Astrocyte (in vitro differentiated cells and primary cell): ENCODE measurements at places on chromosomes 6 and 20.

DNA sequence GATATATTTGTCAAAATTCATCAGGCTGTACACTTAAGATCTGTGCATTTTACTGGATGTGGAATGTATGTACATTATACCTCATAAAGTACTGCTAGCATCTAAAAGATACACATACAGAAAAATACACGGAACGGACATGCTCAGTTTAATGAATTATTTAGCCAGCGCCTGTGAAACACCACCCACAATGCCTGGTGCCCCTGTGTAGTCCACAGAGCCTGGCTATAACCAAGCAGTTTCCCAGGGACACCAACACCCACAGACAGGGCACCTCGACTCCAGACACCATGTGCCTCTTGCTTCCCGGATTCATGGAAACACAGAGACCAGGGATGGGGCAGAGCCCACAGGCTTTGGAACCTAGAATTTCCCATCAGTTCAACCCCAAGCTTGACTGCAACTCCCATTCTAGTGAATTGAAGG lies 17.4 kb upstream of the ARMC12 start:
- no peaks in the 10 kb centered on the region for H3K36me3 ChIP-seq
- H3K4me3 ChIP-seq: no peak overlapping the region
- peaks cover 3% of the 10 kb centered on the region for H3K27me3 ChIP-seq
- peaks cover 17% of the 10 kb centered on the region for H3K4me1 ChIP-seq
- no peak for DNase-seq
- no peak overlapping the region for H3K27ac ChIP-seq

DNA sequence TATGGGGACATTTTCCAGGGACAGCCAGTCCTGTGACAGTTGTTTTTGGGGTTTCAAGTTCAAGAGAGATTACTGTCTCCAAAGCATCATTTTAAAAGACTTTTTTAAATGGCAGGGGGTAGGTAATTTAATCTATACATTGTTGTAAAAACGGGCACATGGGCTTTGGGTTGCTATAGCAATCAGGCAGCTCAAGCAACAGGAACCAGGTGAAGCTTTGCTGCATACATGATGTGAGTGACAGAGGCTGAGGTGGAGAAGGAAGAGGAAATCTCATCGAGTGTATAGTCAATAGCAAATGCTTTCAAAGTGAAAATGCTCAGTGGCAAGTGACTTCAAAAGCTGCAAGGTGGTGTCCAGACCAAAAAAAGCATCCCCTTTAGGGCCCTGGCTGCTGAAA lies 277.4 kb upstream of the JAG1 start:
- no peaks in the 10 kb centered on the region for H3K27me3 ChIP-seq
- H3K36me3 ChIP-seq: no peaks in the 10 kb centered on the region
- H3K27ac ChIP-seq: no peak overlapping the region
- DNase-seq: no peak

DNA sequence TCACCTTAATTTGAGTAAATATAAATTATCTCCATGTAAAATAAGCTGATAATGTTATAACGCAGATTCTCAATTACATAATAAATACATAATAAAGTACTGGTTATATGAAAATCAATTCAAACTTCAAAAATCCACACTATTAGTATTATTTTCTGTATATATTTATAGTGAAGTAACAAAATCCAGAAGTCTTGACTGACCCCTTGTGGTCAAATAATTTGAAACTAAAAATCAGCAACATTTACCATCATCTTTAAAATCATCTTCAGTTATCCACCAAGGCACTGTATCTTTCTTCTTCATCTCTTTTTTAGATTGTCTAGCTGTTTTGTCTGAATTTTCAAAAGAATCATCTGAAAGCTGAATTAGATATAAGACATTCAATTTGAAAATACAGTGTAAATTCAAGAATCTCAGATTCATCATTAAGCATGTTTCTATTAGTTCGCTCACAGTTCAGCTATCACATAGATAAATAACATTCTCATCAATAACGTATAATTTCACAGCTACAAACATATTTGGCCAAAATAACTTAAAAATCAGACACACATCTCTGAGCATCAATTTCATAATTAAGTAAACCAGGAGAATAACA lies 6.5 kb downstream of the CEP162 start:
- no peaks in the 10 kb centered on the region for H3K27me3 ChIP-seq
- H3K36me3 ChIP-seq: no peaks in the 10 kb centered on the region
- no peak overlapping the region for H3K27ac ChIP-seq

DNA sequence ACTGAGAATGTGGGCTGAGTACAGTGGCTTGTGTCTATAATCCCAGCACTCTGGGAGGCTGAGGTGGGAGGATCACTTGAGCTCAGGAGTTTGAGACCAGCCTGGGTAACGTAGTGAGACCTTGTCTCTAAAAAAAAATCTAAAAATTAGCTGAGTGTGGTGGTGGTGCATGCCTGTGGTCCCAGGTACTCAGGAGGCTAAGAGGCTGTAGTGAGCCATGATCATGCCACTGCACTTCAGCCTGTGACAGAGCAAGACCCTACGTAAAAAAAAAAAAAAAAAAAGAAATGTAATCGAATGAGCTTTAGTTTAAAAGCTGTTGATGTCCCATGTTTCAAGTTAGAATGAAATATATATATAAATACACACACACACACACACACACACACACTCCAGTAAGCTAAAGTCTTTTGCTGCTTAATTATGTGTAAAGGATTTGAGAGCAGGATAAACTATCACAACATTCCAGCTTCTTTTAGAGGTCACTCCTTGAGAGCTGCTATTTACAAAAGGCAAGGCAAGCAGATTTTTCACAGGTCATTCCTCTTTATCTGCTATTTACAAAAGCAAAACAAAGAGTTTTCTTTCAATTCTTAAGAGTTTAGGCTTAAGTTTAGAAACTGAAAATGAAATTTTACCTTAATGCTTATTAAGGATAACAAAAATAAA lies 4.7 kb upstream of the MICAL1 start:
- no peak for DNase-seq
- H3K36me3 ChIP-seq: peaks cover 8% of the 10 kb centered on the region
- no peaks in the 10 kb centered on the region for H3K27me3 ChIP-seq
- no peak overlapping the region for H3K27ac ChIP-seq

DNA sequence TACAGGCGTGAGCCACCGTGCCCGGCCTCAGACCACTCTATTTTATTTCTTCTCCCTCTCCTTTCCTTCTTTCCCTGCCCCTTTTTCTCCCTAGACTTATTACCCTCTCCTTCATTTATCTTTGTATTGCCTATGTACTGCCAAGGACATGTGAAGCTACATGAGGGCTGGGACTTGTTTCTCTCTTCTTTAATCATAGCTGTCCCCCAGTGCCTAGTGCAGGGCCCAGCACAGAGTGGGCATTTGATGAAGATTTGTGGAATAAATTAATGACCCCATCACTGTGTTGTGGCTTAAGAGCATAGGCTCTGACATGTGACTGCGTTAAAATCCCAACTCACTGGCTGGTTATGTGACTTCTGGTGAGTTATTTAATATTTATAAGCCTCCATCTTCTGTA lies 6.0 kb downstream of the DOK5 start:
- no peak for DNase-seq
- H3K4me3 ChIP-seq: no peak overlapping the region
- H3K27me3 ChIP-seq: no peaks in the 10 kb centered on the region
- H3K4me1 ChIP-seq: peaks cover 6% of the 10 kb centered on the region
- H3K27ac ChIP-seq: no peak overlapping the region

DNA sequence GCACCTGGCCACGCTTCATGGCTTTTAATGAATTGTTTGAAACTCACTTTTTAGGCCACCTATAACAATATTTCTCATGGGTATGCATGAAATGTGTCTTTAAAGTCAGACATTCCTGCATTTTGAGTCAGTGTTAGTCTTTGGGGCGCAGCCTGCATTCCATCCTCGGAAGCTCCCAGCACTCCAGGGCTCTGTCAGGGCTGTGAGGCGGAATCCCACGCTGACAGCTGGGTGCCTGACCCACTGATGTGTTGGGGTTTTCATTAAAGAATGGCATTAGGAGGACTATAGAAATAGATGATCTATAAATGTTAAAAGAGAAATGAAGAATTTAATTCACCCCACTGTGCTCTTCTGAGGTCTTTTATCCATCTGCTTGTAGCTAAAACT lies 16.2 kb upstream of the CLDN20 start:
- peak; percentile 83 for DNase-seq
- no peak overlapping the region for H3K4me3 ChIP-seq
- H3K36me3 ChIP-seq: no peaks in the 10 kb centered on the region
- H3K27ac ChIP-seq: peak overlapping the region; percentile 95
- H3K27me3 ChIP-seq: no peaks in the 10 kb centered on the region
- H3K4me1 ChIP-seq: peaks cover 19% of the 10 kb centered on the region

- no peak overlapping the region for H3K27ac ChIP-seq
- no peak overlapping the region for H3K4me3 ChIP-seq
- no peaks in the 10 kb centered on the region for H3K36me3 ChIP-seq
Measured at GRCh38 chr6:36769676-36770499, 69.4 kb downstream of the CPNE5 start.

DNA sequence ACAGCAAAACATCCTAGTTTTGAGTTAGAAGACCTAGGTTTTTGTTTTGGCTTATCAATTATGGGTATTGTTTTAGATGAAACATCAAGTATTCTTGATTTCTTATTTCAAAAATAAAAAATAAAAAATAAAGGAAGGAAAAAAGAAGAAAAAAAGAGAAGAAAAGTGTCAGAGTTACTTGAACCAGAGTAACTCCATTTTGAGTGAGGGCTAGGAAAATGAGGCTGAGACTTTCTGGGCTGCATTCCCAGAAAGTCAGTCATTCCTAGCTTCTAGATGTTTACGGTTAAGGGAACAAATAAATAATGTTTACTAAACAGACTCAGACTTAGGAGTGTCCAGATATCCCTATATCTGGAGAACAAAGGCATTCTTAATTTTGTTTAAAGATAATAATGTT lies 45.3 kb upstream of the HFE start:
- H3K27me3 ChIP-seq: no peaks in the 10 kb centered on the region
- DNase-seq: no peak
- peaks cover 23% of the 10 kb centered on the region for H3K4me1 ChIP-seq
- no peak overlapping the region for H3K4me3 ChIP-seq
- H3K27ac ChIP-seq: no peak overlapping the region
- no peaks in the 10 kb centered on the region for H3K36me3 ChIP-seq

DNA sequence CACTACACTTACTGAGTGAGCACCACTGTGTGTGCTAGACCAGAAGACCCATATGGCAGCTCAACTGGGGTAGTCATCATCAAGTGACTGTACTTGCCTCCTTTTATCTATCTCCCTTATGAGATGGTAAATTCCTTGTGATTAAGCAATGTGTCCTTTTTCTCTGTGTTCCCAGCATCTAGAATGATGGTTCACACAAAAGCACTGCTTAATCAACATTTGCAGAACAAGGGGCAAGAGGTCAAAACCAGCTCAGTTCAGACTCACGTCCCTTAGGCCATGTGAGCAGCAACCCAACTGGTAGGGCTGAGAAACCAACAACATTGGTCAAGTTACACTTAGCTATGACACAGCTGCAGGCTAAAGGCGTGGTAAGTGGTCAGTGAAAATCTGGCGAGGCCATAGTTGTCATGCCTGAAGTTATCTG lies 10.0 kb downstream of the TRAM2 start:
- peak overlapping the region; percentile 83 for H3K27ac ChIP-seq
- H3K36me3 ChIP-seq: peaks cover 2% of the 10 kb centered on the region
- DNase-seq: peak; percentile 91
- H3K4me1 ChIP-seq: peaks cover 53% of the 10 kb centered on the region

- H3K27me3 ChIP-seq: no peaks in the 10 kb centered on the region
- H3K27ac ChIP-seq: peak overlapping the region; percentile 90
- H3K4me3 ChIP-seq: no peak overlapping the region
- DNase-seq: peak; percentile 84
Measured at GRCh38 chr6:132130626-132131298, 179.6 kb upstream of the CCN2 start.

DNA sequence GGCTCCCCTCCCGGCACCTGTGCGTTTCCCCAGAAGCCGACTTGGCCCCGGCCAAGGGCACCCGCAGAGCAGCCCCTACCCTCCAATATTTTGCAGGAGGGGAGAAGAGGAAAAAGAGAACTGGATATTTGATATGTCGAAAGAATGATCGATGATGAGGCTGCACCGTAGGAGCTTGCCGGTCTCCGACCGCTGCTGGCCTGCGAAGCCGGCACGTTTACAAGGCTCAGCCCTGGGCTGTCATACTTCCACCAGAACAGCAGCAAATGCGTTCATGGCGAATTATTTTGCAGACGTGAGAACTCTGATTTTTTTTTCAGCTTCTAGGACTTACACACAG lies 296.7 kb downstream of the TFAP2C start:
- H3K4me3 ChIP-seq: peak overlapping the region; percentile 24
- H3K27ac ChIP-seq: no peak overlapping the region
- peaks cover 83% of the 10 kb centered on the region for H3K27me3 ChIP-seq
- peaks cover 5% of the 10 kb centered on the region for H3K4me1 ChIP-seq
- no peak for DNase-seq

DNA sequence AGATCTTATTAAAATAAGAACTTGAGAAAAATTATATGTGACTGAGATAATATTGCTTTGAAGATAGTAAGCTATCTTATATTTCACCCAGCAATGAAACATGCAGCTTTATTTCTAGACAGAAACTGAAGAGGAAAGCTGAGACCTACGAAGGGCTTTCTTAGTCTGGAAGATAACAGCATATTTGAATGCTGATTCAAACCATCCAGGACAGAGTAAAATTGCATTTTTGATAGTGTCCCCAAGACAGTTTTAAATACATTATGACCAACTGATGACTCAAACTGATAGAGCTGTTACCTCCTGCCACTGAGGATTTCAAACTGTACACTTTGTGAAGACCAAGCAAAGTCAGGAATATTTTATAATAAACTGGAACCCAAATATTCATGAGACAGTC lies 409.6 kb downstream of the GRIK2 start:
- peak overlapping the region; percentile 39 for H3K27ac ChIP-seq
- H3K36me3 ChIP-seq: no peaks in the 10 kb centered on the region
- peak; percentile 49 for DNase-seq
- H3K4me3 ChIP-seq: no peak overlapping the region
- H3K27me3 ChIP-seq: no peaks in the 10 kb centered on the region
- peaks cover 24% of the 10 kb centered on the region for H3K4me1 ChIP-seq
